Lower lobe of right lung (tissue), 2 donors: ENCODE measurements at places on chromosomes 13 and 19. TPM values are rescaled to one million over a fixed set of nuclear protein-coding genes. Genes with fewer than 3 reads are reported as not detected.

DNA sequence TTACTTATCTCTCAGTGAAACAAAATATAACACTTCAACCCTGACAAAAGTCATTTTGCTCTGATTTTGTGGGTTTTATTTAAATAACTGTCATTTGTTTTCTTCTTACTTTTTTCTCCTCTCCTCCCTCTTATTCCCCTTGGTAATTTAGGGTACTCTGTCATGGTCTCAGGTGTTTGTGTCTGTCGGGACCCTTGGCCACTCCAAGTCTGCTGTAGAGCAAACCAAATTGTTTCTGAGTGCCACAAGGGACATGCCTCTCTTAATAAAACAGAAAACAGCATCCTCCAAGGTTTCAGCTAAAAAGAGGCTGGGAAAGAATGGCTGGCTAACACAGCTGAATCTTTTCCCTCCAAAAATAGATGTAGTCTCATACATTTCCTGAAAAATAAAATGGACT is 573.1 kb upstream of the KLF12 start:
- no peak for DNase-seq

Gene MBD3L3
- not detected for total RNA-seq

DNA sequence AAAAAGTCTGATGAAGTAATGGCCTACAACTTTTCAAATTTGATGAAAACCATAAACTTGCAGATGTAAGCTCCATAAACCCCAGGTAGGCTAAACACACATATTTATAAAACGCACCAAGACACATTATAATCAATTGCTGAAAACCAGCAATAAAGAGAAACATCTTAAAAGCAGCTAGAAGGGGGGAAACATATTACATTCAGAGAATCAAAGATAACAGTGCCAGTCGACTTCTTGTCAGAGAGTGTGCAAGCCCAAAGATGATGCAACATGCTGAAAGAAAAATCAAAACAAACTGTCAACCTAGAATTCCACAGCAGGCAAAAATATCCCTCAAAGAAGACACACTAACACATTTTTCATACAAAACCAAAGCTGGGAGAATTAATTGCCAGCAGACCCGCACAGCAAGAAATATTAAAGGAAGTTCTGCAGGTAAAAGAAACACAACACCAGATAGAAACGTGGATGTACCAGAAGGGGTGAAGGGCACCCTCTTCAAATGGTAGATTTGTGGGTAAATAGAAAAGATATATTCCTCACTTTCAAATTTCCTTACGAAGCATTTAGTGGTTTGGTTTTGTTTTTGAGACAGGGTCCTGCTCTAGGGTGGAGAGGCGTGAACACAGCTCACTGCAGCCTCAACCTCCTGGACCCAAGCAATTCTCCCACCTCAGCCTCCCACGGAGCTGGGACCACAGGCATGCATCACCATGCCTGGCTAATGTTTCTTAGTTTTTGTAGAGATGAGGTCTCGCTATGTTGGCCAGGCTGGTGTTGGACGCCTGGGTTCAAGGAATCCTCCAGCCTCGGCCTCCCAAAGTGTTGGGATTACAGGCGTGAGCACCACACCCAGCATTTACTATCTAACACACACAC is 16.5 kb upstream of the ATP1A3 start:
- DNase-seq = no peak

- DNase-seq = no peak
Measured at GRCh38 chr13:110907951-110908898, 6.6 kb downstream of the ANKRD10 start.

GRCh38 chr19:43700395-43701000 is 15.4 kb upstream of the IRGC start:
- DNase-seq = peak; percentile 47

GRCh38 chr19:16161840-16162239 is 11.5 kb downstream of the CIB3 start:
- DNase-seq = no peak

Gene ZNF506
- 24.5 TPM for total RNA-seq

Gene IGFL2
- not detected for total RNA-seq

DNA sequence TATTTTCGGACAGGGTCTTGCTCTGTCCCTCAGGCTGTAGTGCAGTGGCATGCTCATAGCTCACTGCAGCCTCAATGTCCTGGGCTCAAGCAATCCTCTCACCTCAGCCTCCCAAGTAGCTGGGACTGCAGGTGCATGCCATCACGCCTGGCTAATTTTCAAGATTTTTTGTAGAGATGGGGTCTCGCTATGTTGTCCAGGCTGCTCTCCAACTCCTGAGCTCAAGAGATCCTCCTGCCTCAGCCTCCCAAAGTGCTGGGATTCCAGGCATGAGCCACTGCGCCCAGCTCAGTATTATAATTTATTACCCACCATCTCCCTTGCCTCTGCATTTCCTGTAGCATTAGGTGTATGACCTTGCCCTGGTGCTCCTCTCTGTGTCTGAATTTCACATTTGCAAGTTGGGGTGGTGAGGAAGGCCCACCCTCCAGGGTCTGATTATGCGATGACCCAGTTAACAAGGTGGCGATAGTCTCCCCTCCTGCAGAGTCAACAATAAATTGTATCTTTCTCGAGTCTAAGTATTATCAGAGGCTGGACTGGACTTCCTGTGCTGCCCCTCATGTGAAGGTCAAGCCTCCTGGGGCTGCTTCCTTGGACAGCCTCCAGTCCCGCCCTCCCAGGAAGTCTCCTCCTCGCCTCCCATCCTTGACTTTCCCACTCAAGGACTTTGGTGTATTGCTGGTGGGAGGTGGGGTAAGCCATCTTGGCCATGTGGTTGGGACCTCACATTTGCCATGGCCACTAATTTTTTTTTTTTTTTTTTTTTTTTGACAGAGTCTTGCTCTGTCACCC is 1.5 kb upstream of the TUBB4A start:
- DNase-seq = no peak

Gene CYP4F22
- total RNA-seq = 0.24 TPM

DNA sequence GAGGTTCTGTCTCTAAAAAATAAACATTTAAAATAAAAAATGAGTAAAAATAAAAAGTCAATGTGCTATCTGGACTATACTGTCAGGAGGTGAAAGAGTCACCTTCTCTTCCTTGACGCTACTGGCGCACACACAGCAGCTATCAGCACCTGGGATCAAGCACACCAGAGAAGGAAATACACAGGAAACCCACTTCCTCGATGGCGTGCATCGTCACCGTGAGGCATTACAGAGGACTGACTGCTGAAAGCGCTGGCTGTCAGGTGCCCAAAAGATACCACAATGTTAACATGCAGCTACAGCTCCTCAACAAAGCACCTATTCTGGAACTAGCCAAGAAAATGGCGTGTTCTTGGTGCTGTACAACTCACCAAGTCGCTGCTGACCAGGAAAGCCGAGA is 6.1 kb downstream of the SLC35E1 start:
- DNase-seq = peak; percentile 47

Gene C3
- total RNA-seq = 1,321 TPM

DNA sequence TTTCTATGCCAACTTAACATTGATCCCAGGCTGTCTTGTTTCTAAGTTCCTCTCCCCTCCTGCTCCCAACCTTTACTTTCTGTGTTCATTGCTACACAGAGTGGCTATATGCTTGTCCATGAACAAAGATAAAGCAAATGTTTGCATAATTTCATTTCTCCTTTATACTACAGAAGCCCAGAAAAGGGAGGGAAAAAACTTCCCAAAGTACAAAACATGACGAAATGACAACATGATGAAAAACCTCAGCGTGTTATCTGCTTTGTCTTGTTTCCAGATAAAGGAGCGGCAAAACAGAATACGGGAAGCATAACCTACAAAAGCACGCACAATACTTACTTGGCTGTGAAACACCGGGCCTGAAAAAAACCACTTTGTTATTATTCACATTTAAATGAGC is 336.8 kb downstream of the DNAJC15 start:
- DNase-seq = no peak

DNA sequence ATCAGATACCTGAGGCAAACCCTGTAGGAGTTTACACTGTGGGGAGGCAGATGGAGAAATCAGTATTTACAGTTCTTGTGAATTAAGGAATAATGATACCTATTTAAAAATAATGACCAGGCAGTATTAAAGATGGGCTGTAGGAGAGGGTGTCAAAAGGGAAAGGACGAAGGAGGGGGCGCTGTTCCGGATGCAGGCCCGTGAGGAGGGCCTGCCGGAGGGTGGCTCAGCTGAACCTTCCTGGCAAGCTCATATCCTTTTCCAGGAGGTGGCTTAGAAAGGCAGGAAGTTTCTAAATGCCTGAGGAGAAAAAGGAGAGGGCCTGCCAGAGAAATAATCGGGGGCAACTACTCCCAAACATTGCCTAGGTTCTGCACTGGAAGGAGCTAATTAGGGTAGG is 46.6 kb downstream of the MBNL2 start:
- DNase-seq = no peak

DNA sequence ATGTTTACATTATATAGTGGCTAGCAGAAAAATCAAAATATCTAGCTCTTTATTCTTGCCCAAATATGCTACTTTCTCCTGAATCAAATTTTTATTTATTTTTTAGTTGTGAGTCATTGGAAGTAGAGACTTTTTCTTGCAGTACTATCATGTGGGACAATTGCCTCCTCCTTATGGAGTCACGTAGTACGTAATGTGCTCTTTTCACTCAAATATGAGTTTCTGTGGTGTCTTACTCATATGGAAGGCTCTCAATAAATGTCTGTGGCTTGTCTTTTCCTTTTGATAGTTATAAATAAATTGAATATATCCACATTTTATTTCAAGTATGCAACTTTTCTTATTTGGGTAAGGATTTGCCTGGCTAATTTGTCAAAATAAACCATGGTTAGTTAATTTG is 1411.0 kb upstream of the SLC10A2 start:
- no peak for DNase-seq

Gene ZNF763
- total RNA-seq = 5.2 TPM

Gene DZIP1
- total RNA-seq = 9.0 TPM

Gene WDR62
- 1.3 TPM for total RNA-seq

Gene RANBP3
- total RNA-seq = 70.8 TPM

Gene PSG3
- total RNA-seq = not detected

- no peak for DNase-seq
Measured at GRCh38 chr13:112687836-112688559, 1.8 kb upstream of the ATP11A start.

GRCh38 chr13:45332831-45333219 is 8.2 kb downstream of the TPT1 start:
- DNase-seq = no peak

Gene TYROBP
- total RNA-seq = 460 TPM

Gene PSG1
- total RNA-seq = not detected

DNA sequence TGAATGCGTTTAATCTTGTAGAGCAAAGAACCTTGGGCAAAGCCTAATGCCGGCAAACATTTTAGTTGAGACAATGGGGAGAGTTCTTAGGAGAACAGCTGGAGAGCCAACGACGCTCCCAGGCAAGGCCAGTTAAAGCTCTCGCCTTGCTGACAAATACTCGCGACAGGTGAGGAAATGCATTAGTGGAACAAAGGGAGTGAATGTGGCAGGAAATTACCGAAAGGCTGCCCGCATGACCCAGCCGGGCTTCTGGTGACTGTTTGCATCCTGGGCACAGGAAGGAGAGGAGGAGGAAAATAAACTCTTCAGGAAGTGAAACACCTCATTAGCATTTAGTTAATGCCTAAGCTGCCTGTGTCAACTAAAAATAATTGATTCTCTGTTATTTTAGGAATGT is 74.6 kb downstream of the SHISA2 start:
- DNase-seq = no peak

Gene ZNF548
- 19.6 TPM for total RNA-seq

Gene BRCA2
- 2.4 TPM for total RNA-seq

Gene C2CD4C
- total RNA-seq = 2.2 TPM

GRCh38 chr13:76921516-76921915 is 26.8 kb upstream of the ACOD1 start:
- DNase-seq = no peak

GRCh38 chr13:111033172-111034130 is 81.7 kb upstream of the ARHGEF7 start:
- no peak for DNase-seq

GRCh38 chr19:2950286-2951124 is 5.7 kb upstream of the ZNF77 start:
- DNase-seq = peak; percentile 100
